ENCODE measurements at places on chromosomes 2 and 18. TPM values are rescaled to one million over a fixed set of nuclear protein-coding genes. Genes with fewer than 3 reads are reported as not detected.

NTSR2 gene
- not detected for total RNA-seq

FNDC4 gene
- total RNA-seq: 15.2 TPM

C2orf76 gene
- 10.4 TPM for total RNA-seq

DNA sequence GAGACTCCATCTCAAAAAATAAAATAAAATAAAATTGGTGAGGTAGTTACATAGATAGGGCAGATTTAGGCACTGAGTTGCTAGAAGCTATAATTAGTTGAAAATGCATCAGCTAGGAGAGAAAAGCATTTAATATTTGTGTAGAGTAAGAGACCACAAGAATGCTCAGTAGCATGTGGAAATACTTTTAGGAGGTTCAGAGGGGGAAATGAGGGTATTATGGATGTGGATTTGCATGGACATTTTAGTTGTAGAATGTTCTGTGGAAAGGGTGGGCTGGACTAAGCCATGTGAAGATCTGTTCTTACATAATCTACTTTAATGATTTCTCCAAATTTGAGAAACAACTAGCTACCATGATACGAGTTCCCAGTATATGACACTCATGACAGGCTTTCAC is 95.5 kb downstream of the ATP9B start:
- no peak for DNase-seq

GRCh38 chr2:163734881-163735684 is 725 bp downstream of the FIGN start:
- no peak for DNase-seq

GRCh38 chr18:13376841-13377351 is 158.3 kb downstream of the LDLRAD4 start:
- DNase-seq: no peak

- DNase-seq: peak; percentile 90
Measured at GRCh38 chr18:51621113-51621863, 423.8 kb upstream of the MEX3C start.

- DNase-seq: no peak
Measured at GRCh38 chr2:138610201-138610953, 108.8 kb downstream of the SPOPL start.

GRCh38 chr2:122100346-122100745 is 344.9 kb downstream of the TSN start:
- no peak for DNase-seq

- DNase-seq: no peak
Measured at GRCh38 chr2:179899666-179900065, 38.3 kb upstream of the ZNF385B start.

Data from glutamatergic neuron (in vitro differentiated cells).